CD14-positive monocyte (primary cell): ENCODE measurements at places on chromosomes 11 and 22.
A peak's percentile ranks its signal among the peaks of the same experiment; 100 is the strongest.

DNA sequence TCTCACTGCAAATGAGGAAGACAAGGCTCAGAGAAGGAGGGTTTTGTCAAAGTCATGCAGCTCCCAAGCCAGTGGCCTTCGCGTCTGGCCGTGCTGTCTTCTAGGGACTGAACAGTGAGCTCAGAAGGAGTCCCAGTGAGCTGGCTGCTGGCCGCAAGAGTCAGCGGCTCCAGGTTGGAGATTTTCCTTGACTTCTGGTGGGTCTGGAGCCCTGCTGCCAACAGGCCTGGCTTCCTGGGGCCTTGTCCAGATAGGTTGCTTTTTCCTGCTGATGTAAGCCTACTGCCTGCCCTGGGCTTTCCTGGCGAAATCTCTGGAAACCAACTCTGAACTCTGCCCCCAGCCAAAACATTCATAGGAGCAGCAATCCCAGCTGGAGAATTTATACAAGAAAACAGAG, 272.7 kb upstream of the CADM1 start:
- DNase-seq: no peak

DNA sequence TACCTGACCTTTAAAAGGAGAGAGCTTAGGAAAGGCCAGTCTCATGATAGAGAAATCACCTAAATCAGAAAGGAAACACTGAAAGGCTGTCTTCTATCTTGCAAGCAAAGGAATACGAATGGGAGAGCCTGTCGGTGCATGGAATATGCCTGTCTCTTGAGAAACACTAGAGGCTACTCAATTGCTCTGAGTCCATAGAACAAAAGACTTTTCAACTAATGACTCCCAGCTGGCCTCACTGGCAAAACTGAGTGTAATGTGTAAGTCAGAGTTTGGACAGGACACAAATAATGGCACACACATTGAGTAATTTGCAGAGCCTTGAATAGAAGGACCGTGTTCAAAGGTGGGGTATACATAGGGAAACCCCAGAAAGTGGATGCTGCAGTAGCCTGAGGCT, 171.0 kb upstream of the ARHGAP20 start:
- DNase-seq: no peak

DNA sequence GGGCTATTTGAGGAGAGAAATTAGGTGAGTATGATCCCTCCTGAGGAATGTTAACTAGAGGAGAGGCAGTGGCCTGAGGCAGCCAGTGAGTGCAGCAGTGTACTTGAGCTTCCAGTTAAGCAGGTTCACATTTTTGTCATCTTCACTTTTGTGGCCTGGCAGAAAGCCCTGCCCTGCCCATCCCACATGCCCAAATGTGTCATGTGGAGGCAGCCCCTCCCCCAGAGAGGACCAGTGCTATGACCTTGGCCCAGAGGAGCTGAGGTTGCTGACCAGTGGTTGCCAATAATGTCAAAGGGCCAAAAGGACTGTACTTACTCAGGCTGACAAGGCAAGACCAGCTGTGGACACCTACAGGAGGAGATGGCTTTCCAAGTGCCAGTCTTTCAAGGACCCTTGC, 17.6 kb upstream of the GRK2 start:
- no peak for DNase-seq

GRCh38 chr11:130580372-130580771, 131.9 kb downstream of the ADAMTS15 start:
- no peak for DNase-seq

DNA sequence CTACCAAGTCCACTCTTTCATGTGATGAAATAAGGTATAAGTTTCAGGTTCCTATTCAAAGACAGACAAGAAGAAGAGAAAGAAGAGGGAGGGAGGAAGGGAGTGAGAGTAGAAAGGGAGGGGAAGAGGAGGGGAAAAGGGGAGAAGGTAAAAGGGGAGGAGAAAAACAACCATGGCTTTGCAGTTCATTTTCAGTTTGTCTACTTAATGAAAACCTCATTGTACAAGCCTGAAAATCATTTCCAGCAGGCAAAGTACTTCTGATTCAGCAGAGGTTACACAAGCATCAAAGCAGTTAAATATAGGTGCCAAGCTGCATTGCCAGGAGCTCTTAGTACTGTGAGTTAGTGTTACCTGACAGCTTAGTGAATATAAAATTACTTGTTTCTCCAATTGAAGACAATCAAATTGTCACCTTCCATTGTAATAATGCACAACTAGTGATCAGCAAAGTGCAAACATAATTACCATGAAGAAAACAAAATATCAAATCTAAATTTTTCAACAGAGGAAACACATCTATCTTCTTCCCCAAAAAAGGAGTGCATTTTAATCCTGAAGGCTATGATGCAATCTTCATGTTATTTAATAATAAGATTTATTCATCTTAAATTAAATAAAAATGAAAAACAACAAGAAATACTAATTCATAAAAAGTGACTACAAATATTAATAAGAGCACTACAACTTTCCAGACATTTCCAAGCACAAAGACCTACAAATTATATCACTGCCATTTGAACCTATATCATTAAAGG, 8.2 kb downstream of the SOX6 start:
- DNase-seq: no peak

DNA sequence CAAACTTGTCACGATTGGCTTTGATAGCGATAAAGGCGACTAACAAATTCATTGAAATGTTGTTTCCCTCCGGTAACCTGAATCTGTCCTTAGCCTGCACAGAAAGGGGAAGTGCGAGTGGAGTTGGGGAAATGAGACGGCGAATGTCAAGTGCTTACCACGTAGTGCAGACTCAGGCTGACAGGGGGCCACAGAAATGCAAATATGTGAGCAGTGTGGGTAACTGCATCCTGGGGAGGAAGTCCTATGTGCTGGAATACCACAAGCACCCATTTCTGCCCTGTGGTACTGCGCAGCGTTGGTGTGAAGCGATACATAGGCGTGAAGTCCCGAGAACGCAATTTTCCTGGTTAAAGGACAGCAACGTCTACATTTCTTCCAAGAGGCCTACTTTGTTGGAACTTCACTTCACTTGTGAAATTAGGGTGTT, 869 bp upstream of the EIF4ENIF1 start:
- peak; percentile 95 for DNase-seq

GRCh38 chr22:19974268-19974861, 32.7 kb upstream of the TXNRD2 start:
- peak; percentile 3 for DNase-seq

DNA sequence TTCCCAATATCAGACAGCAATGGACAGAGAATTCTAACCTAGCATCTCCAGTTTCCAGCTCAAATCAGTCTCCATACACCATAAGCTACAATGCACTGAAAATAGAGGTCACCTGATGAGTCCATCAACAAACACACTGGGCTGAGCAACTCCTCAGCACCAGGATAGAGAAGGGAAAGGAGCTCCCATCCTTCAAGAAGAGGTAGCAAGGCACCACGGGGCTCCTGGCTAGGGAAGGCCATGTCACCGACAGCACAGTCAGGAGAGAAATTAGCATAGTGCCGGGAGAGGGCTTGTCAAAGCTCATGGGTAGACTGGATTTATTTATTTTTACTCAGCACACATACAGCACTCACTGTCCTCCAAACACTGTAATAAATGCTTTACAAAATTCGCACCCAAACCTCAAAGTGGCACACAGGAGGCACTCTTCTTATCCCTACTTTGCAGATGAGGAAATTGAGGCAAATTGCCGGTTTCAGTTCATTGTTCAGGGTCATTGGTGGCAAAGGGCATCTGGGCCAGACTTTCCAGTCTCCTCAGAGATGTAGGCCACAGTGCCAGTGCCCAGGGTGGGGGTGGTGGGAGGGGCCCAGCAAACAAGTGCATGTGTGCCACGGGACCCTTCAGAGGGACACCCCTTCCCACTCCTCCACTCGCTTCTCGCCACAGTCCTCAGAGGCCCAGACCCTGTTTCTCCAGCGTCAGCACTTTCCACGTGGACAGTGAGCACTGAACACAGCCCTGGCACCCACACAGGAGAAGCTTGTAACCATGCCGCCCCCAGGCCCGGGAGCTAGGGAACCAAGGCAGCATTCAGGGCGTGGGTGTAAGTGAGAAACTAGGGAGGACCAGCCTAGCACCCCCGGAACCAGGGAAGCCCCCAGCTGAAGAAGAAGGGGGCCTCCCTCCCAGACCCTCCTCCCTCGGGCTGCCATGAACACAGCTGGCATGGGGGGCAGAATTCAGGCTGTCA, 1417.4 kb downstream of the TBC1D22A start:
- DNase-seq: no peak

- DNase-seq: peak; percentile 38
Observed at GRCh38 chr11:18191376-18191775, 18.7 kb downstream of the MRGPRX4 start.

DNA sequence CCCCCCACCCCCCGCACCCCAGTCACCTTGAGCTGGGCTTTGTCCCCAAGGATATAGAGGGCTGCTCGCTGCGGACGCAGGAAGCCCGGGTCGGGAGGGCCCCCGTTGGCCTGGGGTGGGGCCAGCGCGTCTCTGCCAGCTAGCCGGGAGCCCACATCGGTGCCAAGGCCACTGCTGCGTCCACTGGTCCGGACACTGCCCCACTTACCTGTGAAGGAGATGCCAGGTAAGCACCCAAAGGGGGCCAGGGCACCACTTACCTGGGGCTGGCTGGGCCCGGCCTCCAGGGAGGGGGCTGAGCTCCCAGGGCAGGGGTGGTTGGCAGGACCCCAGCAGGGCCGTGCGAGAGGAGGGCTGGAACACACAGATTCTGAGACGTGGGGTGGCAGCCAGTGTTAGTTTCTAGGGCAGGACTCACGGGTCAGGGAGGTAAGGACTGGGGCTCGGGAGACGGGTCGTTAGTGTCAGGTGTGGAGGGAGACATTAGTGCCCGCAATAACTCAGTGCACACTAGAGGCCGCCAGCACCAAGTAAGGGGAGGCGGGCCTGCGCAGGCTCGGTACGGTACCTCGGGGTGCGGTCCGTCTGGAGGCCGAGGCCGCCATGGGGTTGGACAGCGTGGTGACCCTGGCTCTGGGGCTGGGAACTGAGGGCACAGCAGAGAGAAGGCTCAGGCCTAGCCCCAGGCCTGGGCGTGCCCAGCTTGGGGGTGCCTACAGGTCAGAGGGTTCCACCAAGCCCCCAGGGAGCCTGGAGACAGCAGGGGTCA, 18.2 kb downstream of the SBF1 start:
- no peak for DNase-seq

- DNase-seq: no peak
Observed at GRCh38 chr11:116478205-116478604, 294.6 kb downstream of the BUD13 start.

GRCh38 chr11:34634694-34635062, 13.8 kb downstream of the EHF start:
- no peak for DNase-seq

DNA sequence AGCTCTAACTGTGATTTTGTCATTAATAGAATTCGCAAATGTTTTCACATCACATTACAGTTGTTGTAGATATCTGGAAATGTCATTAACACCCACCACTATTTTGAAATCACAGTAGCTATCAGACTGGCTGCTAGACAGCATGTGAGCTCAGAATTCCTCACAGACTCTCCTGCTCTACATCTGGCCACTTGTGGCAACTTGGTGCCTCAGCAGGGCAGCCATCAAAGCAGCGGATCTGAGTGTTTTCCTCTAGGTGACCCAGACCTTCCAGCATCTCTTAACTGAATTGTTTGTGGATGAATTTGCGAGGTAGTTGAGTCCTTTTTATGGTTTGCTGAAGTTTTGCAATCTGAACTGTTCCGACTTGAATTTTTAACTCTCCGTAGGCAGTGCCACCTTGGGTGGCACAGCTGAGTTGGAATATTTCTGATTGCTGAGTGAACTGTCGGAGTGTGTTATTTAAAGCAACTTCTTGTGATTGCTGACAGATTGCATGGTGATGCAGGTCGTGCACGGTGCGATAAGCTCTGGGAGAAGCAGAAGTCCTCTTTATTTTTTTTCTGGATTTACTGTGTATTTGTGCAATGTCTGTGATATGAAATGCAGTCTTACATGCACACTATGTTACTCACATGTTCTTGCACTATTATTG, 114.0 kb upstream of the PLET1 start:
- no peak for DNase-seq

DNA sequence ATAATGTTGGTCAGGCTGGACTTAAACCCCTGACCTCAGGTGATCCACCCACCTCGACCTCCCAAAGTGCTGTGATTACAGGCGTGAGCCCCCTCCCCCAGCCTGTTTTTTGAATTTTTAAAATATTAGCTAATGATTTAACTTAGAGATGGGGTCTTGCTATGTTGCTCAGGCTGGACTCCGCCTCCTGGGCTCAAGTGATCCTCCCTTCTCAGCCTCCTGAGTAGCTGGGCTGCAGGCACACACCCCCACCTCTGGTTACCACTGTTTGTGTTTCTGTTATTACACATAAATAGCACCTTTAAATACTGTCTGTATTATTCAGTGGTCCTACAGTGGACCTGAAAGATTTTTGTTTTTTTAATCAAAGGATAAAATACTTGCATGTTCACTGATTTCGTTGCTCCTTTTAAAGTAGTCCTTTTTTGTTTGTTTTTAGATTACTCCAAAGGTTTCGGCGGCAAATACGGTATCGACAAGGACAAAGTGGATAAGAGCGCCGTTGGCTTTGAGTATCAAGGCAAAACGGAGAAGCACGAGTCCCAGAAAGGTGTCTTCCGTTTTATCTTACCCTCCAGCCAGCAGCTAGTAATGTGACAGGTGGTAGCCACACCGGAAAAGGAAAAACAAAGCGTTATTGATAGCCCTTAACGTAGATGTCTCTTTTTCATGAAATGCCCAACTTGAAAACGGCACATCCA, 21.1 kb downstream of the CTTN start:
- DNase-seq: no peak

- no peak for DNase-seq
Observed at GRCh38 chr11:70466596-70466995, 68.3 kb downstream of the CTTN start.

DNA sequence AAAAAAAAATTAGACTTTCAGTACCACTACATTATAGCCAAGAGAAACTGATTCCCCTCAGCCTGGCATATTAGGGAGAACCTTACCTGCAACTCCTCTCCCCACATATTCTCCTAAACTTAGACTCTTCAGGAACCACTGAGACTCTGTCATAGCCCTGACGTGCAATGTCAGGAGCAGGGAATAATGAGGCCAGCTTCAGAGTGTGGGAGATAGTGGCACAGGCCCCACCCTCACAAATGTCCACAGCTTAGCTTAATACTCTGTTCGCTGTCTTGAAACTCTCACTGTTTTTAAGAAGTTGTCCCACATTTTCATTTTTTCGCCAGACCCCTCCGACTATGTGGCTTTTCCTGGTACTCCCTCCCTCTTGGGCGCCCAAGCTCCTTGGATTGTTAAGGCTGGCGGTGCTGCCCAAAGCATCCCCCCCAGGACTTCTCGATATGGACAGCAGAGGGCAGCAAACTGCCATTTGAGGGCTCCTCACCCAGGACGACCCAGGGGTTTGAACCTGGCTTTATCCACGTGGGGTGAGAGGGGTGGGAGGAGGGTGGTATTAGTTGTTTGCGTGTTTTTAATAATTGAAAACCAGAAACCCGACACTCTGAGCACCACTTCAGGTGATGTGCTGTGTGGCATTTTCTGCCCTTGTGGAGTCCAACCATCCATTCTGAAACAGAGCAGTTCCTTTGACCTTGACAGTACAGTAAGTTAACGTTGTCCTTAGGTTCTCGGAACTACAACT, 45.2 kb upstream of the RASSF10 start:
- peak; percentile 9 for DNase-seq
